HS-5 (cell line): ENCODE measurements at places on chromosomes 4 and X.

DNA sequence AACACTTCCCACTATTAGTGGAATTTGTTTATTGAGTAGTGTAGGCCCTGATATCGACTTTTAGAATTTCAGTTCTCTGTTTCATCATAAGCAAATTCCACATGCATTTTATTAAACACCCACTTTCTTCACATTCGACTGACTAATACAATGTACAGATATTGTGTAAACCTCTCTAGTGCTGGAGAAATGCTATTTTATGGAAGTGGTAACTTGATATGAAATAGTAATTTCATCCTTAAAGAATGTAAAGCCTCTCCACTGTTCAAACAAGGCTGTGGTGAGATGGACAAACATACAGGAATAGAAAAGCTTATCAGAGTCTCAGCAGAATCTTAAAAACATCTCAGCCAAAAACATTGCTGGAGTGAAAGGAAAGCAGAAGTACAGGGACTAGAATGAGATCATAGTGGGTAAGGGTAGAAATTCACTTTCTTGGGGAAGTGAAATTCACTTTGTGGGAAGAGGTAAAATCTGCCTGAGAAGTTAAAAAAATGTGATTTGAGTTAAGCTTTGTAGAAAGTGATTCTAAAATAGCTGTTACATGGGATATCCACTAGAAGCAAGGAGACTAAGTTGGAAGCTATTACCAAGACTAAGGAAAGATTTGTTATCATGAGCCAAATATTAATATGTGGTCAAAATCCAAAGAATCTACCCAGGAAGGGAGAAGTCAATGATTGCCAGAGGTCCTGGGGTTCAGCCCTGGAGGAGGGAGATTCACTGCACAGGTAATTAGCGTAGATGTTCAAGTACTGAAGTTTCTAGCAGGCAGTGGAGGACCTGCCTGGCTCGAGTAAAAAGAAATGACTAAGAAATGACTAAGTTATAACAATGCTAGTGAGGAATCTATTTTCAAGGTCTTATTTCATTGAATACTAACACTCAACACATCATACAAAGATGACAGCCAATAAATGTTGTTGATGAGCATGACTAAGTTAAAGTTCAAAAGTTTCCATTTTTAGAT, 398.3 kb upstream of the FAM47C start:
- peak; percentile 31 for DNase-seq

GRCh38 chr4:102612824-102613366, 111.7 kb downstream of the NFKB1 start:
- DNase-seq = no peak

GRCh38 chr4:37446016-37446415, 201.5 kb downstream of the NWD2 start:
- DNase-seq = no peak

GRCh38 chr4:86961605-86962295, 26.9 kb downstream of the AFF1 start:
- DNase-seq = no peak

- DNase-seq = no peak
Observed at GRCh38 chr4:74598611-74599325, 153.8 kb downstream of the AREG start.

DNA sequence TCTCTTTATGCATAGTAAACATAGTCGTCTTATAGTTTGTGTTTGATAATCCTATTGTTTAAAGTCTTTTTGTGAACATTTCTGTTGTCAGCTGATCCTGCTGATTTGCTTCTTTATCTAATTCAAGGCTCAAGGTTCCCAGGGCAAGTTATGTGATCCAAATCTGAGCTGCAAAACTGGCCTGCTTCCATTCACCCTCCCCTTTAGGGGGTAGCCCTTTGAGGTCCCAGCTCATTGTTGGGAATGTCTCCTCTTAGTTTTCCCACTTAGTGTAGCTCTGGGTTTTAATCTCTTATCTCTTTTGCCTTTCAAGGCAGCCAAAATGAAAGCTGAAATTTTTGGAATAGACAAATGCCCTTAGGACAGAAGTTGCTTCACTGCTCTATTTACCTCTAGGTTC, 40.2 kb upstream of the MAGED1 start:
- DNase-seq = no peak

GRCh38 chrX:39421006-39421405, 619.7 kb downstream of the MID1IP1 start:
- DNase-seq = no peak

DNA sequence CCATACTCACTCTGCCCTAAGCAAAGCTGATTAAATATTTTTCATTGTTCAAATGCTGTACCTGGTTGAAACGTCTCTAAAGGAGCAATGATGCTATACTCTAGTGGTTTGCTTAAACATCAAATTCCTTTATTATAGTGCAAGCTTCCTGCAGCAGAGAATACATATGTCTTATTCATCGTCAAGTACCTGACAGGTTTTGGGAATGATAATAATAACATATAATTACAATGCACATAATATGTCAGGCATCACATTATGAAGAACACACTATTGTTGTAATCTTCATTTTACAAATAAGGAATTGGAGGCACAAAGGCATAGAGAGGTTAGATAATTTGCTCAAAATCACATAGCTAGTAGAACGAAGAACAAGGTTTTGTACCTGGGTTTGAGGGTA, 151.6 kb downstream of the GRIA2 start:
- DNase-seq = no peak

DNA sequence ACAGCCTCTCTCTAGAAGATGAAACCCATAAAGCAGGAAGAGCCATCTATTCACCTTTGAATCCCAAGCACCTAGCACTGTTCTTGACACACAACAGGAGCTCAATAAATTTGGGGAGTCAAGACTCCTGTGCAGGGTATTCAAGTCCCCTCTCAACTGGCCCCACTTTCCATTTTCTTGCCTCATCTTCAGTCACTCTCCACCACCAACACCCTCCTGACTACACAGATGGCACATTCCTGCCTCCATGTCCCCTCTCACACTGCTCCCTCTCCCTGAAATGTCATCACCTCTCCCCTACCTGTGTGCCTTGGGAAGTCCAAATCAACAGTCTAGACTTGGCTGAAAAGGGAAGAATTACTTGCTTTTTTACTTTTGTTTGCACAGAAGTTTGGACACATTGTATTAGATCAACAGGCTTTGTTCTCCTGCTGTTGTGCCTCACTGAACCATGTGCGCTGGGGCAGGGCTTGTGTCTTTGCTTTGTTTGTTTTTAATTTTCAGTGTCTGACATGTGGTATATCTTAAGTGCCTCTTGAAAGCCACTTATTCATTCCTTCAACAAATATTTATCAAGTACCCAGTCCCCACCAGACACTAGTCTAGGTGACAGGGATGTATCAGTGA, 85.1 kb downstream of the APBB2 start:
- no peak for DNase-seq

- no peak for DNase-seq
Observed at GRCh38 chrX:41442824-41443550, 4.2 kb upstream of the NYX start.

- DNase-seq = no peak
Observed at GRCh38 chrX:47723689-47724088, 64.7 kb upstream of the UXT start.

DNA sequence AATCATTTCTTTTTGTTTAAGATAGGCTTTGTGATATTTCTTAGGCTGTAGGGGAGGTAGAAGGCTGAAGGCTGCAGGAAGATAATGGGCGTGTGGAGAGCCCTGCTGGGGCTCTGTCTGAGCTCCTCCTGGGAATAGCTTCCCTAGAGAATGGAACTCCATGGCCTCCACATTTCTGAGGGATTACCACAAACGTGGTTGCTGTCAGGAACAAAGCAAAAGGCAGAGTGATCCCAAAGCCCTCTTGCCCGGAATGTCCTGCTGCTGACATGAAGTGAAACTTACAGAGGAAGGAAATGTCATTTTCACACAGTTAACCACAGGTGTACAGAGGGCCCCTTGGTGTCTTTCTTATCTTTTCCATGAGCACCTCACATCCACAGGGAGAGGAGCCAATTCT, 89.3 kb downstream of the DDIT4L start:
- no peak for DNase-seq

DNA sequence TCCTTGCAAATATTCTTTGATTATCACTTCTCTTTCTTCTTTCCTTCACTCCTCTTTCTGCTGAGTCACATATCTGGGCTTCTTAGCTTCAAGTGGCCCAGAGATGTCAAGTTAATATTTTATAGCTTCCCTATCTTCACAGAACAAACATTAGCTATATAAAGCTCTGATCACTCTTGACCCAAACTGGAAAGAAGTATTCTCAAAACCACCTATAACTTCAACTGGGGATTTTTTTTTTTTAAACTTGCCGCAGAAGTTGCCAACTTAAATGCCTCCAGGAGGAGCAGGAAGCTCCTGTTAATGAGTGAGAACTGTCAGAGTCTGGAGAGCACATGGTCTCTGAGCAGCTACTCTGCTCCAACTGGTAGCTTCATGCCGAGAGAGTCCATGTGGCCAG, 233.3 kb upstream of the EDNRA start:
- no peak for DNase-seq

GRCh38 chrX:19674041-19674789, 158.9 kb upstream of the MAP3K15 start:
- DNase-seq = no peak

- DNase-seq = no peak
Observed at GRCh38 chrX:31168551-31168950, 96.7 kb upstream of the FTHL17 start.

GRCh38 chr4:1377606-1378261, 28.5 kb downstream of the NKX1-1 start:
- DNase-seq = no peak

DNA sequence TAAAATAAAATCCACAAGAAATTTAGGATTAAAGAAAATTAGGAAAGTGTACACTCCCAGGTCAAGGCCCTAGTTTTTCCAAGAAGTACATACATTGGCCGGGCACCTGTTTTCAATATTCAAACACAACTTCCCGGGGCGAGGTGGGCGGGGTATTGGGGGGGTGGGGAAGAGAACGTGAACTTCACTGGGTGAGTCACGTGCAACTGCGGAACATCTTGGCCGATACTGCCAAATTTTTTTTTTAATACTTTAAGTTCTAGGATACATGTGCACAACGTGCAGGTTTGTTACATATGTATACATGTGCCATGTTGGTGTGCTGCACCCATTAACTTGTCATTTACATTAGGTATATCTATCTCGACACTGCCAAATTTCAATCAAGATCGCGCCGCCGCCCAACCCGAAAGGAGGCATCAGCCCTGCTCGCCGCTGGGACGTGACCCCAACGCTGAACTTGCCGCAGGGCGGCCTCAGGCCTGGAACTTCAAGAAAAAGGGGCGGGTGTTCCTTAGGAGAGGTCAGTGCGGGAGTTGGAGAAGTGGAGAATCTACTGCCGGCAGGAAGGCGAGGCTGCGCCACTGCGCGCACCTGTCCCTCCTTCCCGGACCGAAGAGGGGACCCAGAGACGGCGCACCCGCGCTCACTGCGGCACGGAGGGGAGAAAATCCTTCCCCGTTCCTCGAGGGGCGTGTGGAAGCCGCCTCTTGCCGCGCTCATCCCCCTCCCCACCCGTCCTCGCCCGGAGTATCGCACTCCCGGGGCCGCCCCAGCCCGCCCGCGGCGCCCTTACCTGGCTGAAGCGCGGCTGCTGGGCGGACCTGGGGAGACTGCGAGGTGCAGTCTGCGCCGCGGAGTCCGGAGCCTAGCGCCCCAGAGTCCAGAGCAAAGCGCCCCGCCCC, at the start of gene TEC:
Gene TEC, minus strand, starts transcription at position 883 of the 905 bp plus-strand sequence. CDS start 41,224 bp downstream, outside the sequence.
- DNase-seq = peak; percentile 31

DNA sequence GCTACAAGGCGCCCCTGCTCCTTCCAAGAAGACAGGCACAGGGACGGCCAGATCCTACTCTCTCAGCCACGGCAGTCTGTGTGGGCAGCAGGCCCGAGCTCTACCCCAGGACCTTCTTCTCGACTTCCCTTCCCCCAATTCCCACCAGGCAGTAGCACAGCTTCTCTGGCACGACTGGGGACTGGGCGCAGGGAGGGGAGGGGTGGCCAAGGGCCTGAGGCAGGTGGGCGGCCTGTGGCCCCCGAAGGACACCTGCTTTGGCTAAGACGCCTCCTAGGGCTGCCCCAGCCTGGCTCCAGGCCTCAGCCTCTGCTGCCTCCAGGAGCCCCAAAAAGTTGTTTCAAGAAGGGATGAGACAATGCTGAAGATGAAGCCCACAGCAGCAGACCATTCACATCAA, 24.2 kb upstream of the IRF2 start:
- no peak for DNase-seq

DNA sequence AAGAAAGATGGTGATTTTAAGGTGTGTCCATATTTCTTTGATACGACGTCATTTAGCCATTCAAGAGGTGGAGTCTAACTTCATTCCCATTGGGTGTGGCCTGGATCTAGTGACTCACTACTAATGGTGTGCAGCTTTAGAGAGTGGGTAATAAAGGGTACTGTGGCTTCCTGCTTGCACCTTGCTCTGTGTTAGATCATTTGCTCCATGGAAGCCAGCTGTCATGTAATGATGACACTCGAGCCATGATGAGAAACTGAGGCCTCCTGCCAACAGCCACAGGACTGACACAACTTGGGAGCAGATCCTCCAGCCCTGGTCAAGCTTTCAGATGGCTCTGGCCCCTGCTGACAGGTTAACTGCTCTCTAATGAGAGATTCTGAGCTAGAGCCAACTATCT, 82.0 kb downstream of the UNC5C start:
- DNase-seq = no peak

DNA sequence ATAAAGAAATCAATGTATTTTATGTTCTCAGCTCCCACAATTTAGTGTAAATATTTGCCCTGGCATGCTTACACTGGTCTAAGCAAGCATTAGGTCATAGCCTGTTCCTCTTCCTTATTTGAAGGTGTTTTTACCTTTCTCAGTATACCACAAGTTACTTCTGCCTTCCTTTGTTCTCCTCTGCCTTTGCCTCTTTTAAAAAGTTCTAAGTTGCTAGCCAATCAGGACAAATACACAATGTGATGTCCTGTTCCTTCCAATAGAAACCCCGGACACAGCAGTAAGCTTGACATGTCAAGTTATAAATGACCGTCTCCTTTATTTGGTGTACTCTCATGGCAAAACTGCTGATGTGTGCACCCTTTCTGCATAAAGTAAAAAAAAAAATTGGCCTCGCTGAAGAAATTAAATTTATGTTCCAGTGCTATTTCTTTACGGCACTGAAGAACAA, 49.4 kb downstream of the UGT2B10 start:
- no peak for DNase-seq

GRCh38 chrX:45584717-45585116, 384.0 kb upstream of the DIPK2B start:
- no peak for DNase-seq

GRCh38 chrX:3166670-3167455, 125.6 kb downstream of the ARSF start:
- DNase-seq = no peak
